ENCODE measurements at places on chromosomes 5 and 9.

DNA sequence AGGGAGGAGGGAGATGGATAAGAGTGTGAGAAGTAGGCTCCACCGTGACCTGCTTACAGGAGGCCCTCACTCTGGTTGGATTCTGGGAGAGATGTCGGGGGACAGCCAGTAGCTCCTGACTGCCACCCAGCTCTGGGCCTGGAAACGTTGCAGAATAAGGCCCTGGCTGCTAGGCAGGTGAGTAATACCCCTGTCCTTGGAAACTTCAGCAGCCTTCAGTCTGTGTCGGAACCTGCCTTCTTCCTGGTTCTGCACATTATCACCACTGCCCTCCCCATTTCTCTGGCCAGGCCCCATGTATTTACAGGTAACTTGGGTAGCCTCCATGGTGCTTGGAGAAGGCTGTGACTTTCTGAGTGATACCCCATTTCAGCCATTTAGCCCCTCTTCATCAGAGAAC, 26.8 kb downstream of the FAXDC2 start:
- DNase-seq, result no peak

DNA sequence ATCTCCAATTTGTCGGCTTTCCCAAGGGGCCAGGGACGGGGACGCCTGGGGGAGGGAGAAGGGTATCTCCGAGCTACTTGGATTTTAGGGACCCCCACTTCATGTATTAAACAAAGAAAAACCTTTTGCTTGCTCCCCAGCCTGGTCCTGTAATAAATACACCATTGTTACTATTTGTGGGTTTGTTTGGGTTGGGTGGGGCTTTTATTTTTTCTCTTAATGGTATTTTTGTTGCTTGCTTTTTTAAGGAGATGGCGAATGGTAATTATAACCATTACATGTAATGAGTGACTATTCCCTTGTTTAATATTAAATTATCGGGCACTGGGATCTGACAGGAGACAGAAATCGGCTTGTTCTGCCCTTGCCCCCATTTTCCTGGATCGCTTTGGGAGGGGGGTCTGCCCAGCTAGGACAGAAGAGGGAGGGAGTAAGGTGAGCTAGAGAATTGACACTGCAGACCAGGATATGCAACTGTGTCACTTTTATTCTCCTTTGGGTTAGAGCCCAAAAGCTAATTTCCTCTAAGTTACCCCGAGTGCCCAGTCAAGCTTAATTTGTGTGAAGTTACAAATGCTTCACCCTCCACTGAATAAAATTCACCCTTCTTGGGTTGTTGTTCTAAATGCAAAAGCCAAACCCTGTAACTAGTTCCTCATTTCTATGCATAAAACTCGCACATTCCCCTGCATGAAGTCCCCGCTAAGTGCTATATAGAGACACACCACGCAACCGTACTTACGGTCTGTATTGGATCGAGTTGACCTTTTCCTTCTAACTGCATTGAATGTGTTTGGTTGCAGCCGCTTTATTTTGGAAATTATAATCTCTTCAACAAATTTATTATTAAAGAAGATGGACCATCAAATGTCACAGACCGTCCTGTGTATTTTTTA, 1.6 kb upstream of the ZNF608 start:
- peak; percentile 55 for DNase-seq

DNA sequence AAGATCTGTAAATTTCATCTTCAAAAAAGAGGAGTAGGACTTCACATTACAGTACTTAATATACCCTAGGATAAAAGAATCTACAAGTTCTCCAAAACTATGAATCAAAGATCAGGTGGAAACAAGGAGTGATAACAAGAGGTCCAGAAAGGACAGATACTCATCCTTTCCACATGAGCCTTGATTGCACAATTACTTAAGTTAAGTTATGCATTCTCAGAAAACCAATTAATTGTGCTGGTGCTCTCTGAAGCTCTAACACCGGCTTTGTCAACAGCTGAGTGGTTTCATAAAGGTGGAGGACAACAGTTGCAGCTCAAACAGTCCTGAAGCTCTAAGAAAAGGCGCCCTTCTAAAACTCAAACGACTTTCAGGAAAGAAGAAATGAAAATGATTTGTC, 251.9 kb downstream of the BNC2 start:
- no peak for DNase-seq

DNA sequence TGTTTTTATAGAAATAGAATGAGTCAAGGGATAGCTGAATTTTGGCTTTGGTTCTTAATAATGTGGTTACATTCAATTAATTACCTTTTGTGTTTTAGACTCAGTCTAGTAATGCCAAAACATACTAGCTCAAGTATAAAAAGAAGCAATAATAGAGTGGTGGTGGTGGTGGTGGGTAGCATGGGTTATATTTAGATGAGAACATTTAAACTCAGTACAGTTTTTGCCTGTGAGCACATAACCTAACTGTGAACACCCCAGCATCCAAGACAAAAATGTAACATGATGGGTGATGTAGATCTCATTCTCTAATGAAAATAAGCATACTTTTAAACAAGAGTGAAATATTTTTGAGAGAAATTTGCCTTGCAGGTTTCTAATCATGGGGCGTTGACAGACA, 14.2 kb downstream of the CPEB4 start:
- DNase-seq, result no peak
